NCI-H2081 treated with DMSO at 0.1 percent for 48 hours (cell line): ENCODE measurements at places on chromosomes 6 and 20.
A peak's percentile ranks its signal among the peaks of the same experiment; 100 is the strongest.

- DNase-seq, result no peak
Observed at GRCh38 chr6:155319902-155320301, 5.6 kb upstream of the TFB1M start.

- DNase-seq, result no peak
Observed at GRCh38 chr6:73182021-73182607, 43.2 kb downstream of the KHDC1L start.

DNA sequence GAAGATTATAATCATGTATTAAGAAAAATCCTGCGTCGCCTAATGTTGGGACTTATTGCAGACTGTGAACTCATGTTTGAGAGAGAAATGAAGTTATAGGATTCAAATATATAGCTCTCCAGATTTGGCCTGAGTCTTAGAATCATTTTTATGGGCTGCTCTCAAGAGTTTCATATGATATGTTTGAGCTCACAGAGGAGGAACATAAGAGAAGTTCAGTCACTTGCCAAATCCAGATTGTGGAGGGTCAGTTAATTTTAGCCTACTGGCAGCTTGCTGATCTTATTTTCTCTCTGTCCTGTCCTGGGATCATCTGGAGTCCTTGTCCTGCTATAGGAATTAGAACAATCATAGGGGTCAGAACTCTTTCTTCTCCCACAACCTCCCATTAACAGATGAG lies 186.1 kb upstream of the SUPT3H start:
- no peak for DNase-seq

GRCh38 chr20:50624351-50625016 lies 66.9 kb downstream of the RIPOR3 start:
- peak; percentile 57 for DNase-seq

DNA sequence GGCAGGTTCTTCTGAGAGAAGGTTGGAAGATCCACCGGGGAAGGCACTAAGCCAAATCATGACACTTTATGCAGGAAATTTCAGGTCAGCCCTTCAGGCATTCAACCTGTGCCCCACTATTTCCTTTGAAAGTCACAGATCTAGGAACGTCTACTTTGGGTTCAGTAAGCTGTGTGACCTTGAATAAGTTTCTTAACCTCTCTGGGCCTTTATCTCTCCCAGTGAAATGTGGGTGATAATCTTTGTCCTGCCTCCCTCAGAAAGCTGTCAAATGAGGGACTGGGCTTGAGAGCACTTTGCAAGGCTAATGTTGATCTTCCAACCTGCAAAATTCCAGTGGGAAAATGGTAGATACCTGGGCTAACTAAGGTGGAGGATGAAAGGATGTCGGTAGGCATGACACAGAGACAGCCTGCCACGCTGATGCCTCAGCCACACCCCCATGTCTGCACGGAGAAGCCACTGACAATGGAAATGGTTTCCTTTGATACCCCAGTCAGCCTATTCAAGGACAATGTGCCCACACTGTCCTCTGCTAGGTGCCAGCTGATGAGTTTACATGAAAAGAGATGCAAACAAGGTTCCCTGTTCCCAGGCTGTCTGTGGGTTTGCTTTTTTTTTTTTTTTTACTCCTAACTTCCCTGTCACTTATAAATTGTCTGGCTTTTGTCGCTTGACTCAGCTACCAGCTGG lies 9.3 kb downstream of the BNIP5 start:
- no peak for DNase-seq

GRCh38 chr6:37473364-37474095 lies 26.2 kb downstream of the CCDC167 start:
- DNase-seq, result no peak

- no peak for DNase-seq
Observed at GRCh38 chr20:57483287-57484050, 41.5 kb downstream of the CTCFL start.

DNA sequence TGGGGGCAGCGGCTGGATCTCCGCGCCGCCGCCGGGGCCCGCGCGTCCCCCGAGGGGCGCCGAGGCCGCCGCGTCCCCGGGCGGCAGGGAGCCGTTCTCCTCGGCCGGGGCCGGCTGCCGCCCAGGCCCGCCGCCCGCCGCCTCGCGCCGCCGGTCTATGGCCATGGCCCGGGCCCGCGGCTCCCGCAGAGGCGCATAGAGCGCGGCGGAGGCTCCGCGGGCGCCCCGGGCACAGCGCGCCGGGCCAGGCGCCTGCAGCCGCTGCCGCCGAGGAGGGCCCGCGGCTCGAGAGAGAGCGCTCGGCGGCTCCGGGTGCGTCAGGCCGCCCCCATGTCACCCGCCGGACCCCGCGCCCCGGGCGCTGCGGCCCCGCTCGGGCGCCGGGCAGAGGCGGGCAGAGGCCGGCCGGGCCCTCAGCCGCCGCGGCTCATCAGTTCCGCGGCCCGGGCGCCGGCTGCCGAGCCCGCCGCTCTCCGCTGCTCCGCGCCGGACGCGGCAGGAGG lies 404 bp downstream of the SLC22A23 start:
- no peak for DNase-seq

GRCh38 chr6:66508433-66508832 lies 801.4 kb upstream of the EYS start:
- DNase-seq, result no peak

DNA sequence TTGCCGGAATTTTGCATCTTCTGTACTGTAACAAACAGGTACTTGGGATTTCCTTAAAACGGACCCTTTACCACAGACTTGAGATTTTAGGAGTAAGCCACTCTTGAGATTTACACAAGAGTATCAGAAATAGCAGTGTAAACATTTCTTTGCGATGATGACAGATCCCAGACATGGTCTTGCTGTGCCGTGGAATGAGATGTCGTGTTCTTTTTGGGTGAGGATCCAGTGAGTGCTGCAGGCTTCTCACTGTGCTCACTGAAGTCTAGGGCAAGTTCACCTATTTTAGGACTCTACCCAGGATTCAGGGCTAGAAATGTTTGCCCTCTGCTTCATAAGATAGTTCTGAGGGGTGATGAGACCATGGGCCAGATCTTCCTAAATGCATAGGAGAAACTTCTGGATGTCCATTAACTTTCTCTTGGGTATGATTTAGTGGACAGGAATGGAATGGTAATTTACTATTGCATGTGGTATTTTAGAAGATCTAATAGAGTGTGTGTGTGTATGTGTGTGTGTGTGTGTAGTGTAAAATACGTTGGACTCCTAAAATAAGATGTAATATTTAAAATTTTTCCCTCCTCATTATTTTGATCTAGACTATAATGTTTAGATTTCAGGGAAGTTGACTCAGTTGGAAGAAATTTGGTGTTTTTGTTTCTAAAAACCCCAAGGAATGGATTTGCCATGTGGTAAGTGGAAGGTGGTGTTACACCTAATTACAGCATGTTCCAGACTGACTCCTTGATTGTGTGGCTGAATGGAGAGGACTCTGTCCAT lies 8.5 kb downstream of the LRRC1 start:
- no peak for DNase-seq

- no peak for DNase-seq
Observed at GRCh38 chr20:10079964-10080363, 45.2 kb downstream of the ANKEF1 start.

DNA sequence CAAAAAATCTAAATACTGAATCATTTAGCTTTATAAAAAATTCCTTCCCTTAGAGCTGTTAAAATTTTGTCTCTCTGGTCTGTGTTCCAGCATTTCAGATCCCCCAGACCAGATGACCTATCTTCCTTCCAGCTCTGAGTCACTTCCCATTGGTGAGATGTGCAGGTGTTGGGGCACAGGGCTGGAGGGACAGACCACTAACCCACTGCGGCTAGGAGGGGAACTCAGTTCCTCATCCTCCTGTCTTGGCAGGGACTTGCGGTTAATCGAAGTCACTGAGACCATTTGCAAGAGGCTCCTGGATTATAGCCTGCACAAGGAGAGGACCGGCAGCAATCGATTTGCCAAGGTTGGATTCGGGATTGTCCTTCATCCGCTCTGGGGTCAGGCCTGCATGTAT lies 6.0 kb downstream of the CNPY3 start:
- no peak for DNase-seq

DNA sequence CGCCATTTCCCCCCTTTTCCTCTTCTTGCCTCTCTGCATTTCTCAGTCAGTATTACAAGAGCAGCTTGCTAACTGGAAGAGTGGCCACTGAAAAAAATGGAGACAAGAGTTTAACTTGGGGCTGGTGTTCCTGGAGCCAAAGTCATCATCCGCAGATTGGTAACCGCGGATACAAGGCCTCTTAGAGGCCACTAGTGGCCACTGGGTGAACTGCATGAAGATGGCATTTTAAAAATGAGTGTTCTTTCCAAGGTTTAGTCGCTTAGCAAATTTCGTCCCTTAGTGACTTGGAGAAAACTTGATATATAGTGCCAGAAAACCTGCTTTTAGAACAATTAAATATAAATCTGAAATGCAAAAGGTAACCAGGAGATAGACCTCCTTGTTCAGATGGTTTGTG lies 4.8 kb downstream of the F13A1 start:
- peak; percentile 2 for DNase-seq

- no peak for DNase-seq
Observed at GRCh38 chr6:11778648-11779328, at the start of gene ADTRP. Gene ADTRP, minus strand, starts transcription at chr6:11778803. Its CDS starts 44 bp downstream, at chr6:11778759.

- DNase-seq, result no peak
Observed at GRCh38 chr6:123000244-123000770, 4.3 kb downstream of the CLVS2 start.

GRCh38 chr20:59414936-59415623 lies 114.7 kb downstream of the EDN3 start:
- no peak for DNase-seq

DNA sequence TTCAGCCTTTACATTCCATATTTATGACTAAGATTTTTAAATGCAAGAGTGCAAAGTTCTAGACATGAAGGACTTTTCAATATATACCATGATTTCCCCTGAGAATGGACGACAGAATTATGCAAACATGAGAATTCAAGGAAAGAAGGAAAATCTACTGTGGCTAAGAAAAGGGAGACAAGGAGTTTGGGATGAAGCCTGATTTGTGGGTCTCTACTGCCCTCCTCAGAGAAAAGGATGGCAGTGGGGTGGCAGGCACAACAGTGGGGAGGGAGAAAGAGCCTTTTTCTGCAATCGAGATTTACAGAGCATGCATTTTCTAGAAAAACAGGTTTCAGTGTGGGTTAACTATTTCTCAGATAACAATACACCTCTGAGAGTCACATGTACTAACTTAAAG lies 466.9 kb upstream of the NRSN1 start:
- no peak for DNase-seq

GRCh38 chr6:34922177-34922663 lies 33.2 kb downstream of the ANKS1A start:
- DNase-seq, result no peak

DNA sequence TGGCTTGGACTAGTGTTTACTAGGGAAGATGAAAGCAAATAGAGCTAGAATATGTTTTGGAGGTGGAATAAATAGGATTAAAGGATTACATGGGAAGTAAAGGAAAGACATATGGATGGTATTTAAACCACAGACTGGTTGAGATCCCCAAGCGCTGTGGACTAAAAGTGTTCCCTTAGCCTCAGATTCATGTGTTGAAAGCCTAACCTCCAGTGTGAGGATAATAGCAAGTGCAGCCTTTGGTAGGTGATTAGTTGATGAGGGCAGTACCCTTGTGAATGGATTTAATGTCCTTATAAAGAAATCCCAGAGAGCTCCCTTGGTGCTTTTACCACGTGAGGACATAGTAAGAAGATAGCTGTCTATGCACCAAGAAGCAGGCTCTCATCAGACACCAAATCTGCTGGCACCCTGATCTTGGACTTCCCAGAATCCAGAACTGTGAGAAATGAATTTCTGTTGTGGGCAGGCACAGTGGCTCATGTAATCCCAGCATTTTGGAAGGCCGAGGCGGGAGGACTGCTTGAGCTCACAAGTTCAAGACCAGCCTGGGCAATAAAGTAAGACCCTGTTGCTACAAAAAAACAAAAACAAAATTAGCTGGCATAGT lies 57.3 kb upstream of the MCM9 start:
- no peak for DNase-seq

DNA sequence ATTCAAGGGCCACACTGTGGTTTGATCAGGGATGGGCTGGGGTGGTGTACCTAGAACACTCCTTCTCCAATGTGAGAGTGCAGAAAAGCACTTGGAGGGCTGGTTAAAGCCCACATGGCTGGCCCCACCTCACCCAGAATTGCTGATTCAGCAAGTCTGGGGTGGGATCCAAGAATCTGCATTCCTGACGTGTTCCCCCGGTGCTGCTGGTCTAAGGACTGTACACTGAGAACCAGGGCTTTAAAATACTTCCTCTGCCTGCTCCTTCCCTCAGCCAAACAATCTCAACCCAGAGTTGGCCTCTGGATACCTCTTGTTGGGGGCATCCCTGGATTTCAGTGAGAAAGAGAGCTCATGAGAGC lies 13.4 kb upstream of the OCSTAMP start:
- no peak for DNase-seq

DNA sequence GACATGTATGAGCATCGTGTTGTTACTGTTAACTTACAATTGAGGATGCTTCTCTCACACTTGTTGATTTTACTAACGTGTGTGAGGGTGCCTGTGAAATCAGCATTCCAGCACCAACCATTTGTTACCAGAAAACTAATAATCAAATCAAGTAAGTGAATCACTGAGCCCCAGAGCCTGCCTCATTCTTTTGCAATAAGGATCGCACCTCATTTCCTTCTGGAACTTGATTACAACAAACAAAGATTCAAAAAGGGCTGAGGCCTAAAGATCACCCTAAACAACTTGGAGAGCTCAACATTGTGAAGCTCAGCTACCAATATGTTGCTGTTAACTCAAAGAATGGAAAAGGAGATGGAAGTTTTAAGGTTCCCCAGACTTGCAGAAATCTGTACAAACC lies 274.7 kb downstream of the TFAP2A start:
- DNase-seq, result no peak

DNA sequence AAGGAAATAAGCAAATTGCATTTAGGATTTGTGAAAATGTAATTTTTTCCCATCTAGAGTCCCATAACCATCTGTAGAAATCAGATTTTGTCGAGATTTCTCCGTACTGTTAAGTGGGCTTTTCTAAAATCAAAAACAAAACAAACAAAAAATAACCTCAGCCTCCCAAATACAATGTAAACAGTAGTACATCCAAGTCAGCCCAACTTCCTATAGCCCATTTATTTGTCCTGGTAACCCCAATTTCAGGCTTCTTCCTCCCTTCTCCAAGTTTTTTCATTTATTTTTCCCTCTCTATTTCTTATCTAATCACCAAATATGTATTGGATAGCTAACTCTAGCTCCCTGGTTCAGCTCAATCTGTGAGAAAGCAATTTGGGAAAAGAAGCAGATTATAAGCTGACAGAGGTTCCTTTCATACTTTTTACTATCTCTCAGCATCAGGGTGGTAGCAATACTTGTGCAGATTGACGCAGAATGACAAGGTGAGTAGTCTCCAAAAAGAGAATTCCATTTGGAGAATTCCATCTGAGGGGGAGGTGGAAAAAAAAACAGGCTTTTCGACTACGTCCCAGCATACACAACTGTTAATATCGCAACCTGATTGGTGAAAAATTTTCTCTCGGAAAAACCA lies 132.6 kb upstream of the BTN3A2 start:
- DNase-seq, result no peak
